H1 (cell line): ENCODE measurements at places on chromosomes 7 and 10.

DNA sequence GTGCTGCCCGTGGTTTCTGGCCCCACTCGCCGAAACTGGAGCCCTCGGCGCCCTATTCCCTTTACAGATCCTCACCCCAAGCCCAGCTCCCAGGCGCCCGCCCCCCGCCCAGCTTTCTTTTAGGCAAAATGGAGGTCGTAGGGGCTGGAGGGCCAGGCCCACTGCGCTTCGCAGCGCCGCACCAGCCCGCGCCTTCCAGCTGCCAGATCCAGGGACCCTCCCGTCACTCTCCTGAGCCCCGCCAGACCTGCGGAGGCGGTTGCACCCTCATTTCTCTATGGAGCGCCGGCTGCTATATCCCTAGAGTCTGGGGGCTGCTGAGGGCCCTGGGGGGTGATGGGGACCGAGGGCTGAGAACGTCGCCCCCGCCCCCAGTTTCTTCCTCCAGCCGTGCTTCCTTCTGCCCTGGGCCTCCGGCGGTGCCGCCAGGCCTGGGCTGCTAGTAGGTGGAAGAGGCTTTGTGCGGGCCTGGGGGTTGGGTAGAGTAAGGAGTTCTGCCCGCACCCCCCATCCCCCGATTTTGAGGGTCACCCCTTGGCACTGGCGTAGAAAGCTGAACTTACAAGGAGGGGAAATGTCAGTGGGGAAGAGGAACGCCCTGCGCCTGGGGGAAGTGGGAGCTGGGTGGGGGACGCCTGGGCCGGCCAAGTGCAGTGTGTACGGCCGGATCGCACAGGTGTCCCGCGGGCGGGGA lies 1.0 kb downstream of the GNB2 start:
- DNase-seq, result peak; percentile 69

GRCh38 chr10:3068968-3069737 lies 1.8 kb downstream of the PFKP start:
- DNase-seq, result no peak

GRCh38 chr10:126208726-126209302 lies 179.5 kb downstream of the ADAM12 start:
- DNase-seq, result no peak

GRCh38 chr7:95318501-95319100 lies 5.7 kb downstream of the PON1 start:
- DNase-seq, result no peak

GRCh38 chr7:91314591-91315323 lies 50.5 kb downstream of the FZD1 start:
- no peak for DNase-seq

DNA sequence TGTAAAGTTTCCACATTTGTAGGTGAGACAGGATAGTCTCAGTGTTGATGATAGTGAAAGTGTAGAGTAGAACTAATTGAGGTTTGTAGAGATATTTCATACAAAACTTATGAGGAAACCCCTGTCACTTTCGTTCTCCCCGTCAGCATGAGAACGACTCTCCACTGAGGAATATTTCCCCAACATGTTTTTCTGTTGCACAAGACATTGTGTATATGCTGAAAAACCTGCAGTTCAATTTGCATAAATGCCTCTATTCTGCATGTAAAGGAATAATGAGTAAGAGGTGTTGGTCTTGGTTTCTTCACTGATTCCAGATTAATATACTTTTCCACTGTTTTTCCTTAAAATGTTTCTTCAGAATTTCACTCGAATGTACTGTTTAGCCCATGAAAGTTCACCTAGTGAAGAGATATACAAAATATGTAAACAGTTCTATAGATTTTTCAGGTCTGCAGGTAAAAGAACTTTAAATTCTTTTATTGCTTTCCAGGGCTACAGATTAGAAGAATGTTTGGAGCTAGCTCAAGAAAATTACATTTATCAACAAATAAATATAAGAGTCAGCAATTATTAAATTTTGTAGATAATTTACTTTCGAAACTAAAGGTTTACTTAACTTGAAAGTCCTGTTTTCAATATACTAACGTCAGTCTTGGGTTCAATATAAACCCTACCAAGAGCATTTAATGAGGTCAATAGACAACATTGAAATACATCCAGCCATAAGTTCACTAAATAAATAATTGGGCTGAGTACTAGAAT lies 37.2 kb downstream of the HEPACAM2 start:
- no peak for DNase-seq

- DNase-seq, result no peak
Measured at GRCh38 chr10:62073429-62073828, 171.9 kb downstream of the ARID5B start.

DNA sequence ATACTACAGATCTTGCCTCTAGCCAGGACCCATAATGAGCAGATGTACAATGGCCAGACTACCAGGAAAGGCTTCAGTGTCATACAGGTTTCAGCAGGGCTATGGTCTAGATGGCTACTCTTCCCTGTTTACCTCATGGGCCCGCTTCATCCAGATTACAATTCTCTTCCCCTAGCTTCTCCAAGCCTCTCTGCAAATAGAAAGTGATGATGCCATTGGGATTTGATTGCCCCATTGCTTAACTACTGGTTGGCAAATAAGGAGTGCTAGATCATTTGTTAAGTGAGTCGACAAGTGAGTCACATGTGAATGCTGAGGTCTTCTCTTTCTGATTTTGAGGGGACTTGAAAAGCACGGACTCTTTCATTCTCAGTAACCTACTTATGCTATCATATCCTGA lies 361.5 kb upstream of the LRRTM3 start:
- no peak for DNase-seq

GRCh38 chr10:91046869-91047268 lies 126.0 kb upstream of the ANKRD1 start:
- DNase-seq, result no peak

DNA sequence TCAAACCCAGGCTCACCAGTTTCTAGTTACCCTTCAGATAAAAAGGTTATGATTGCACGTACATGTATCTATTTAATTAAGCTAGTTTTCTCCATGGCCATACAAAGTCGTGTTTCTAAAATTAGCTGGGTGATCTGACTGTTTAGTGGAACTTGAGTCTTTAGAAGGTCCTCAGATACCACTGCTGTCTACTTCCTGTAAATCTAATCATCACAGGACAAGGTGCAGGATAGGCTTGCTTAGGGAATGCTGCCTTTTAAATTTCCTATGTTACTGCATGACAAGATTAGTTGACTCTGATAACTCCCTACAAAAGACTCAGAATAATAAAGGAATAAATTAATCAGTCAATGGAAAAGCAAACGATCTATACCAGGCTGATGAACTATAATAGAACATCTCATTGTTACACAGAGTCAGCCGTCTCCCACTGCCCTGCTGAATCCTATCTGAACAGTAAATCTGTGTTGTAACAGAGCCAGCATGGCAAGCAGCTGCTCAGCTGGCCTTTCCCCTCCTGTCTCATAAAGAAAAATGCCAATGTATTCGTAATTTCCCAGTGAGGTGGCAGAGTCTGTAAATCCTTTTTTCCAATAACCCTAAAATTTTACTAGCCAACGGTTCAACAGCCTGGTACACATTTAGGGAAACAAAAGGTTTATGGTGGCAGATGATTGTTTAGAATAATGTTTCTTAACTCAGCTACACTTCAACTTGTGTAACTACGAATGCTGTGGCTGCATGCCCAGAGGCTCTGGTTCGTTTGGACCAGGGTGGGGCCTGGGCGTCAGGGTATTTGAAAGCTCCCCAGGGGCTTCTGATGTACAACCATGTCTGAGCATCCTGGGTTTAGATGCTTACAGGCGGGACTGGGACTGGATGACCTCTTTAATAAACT lies 318.0 kb downstream of the PAXIP1 start:
- DNase-seq, result no peak

DNA sequence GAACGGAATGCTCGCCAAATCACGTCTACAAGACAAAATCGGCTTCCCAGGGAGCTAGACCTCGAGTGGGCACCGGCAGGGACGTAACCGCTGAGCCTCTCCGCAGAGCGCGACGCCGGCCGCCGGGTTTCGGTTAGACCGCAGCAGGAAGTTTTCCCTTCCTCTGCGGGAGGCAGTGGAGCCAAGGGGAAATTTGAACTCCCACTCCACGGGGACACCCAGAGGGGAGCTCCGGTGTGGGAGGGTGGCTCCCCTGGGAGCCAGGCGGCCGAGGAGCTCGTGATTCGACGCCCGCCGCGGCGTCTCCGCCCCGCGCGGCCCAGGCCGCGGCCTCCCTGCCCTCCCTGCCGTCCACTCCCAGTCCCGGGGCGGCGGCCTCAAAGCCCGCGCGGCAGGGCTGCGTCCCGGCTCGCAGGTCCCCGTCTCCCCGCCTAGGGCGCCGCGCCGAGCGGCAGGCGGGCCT lies 426 bp downstream of the SYPL1 start:
- no peak for DNase-seq

DNA sequence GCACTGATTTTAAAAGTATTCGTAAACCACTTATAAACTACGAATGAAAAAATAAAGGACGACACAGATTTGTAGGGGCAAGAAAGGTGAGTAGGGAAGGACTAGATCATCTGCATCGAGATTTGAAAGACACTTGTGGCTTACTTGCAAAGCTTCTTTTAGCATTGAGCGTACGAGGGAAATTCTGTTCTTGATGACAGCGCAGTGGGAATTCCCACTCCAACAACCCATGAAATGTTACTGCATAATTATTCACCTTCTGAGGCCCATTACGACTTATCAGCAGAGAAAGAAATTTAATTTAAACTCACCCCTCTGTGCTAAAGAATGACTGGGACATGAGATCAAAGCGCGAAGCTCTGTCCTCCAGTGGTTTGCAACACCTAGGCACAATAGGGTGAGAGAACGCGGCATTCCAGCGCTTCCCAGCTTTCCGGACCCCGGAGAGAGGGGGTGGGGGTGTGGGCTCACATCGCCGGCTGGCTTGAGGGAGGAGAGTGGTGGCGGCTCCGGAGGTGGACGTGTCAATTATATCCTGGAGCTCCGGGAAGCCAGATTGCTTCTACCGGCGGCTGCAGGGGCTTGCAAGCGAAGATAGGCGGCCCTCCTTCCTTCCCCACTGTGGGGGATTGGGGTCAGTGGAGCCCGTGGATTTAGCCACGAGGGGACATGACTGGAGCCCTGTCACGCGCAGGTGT lies 10.3 kb downstream of the SP8 start:
- no peak for DNase-seq

- no peak for DNase-seq
Measured at GRCh38 chr7:22728401-22729029, 1.5 kb downstream of the IL6 start.

DNA sequence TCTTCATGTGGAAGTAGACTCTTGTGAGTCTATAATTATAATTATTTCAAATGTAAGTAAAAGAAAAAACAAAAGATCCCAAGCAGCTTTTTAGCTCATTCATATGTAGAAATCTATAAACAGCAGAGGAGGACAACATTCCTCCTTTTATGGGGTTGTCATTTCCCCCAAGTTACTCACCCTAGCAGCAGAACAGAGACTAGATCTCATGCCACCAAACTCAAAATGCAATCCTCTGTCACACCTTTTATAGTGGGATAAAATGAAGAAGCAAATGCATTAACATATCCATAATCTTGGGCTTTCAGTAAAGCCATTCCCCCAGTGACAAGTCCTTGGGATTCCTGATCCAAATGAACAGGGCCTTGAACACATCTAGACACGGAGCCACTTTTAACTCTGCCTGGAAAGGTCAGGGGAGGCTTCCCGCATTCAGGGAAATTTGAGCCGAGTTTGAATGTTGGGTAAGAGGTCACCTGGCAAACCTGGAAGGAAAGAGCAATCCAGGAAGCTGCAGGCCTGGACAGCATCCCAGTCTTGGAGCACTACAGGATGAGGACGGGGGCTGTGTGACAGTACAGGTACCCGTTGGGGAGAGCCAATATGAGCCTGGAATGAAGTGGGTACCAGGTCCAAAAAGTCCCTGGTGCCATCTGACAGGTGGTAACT lies 76.4 kb downstream of the DOCK4 start:
- no peak for DNase-seq

- no peak for DNase-seq
Measured at GRCh38 chr10:35642035-35642792, at the start of gene FZD8. Gene FZD8, minus strand, starts transcription at chr10:35642296. Its CDS starts 867 bp downstream, at chr10:35641429.

- no peak for DNase-seq
Measured at GRCh38 chr10:131921184-131921583, 20.4 kb downstream of the PPP2R2D start.

DNA sequence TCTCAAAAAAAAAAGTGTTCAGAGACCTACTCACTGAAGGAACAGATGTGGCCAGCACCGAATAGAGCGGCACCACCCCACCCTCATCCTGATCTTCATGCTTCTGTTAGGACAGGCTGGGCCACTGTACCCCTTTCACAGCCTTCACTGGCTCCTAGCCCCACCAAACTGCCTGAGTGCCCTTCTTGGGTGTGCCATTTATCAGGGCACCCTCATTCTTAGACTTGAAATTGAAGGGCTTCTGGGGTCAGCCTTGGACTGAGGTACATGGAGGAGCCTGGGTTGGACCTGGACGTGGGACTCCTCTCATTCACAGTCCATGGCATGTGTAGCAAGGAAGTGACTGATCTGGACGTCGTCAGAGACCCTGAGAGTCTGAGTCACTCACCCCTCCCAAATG lies 190.3 kb downstream of the COBL start:
- peak; percentile 8 for DNase-seq

- no peak for DNase-seq
Measured at GRCh38 chr10:15365692-15366091, 5.4 kb downstream of the FAM171A1 start.

DNA sequence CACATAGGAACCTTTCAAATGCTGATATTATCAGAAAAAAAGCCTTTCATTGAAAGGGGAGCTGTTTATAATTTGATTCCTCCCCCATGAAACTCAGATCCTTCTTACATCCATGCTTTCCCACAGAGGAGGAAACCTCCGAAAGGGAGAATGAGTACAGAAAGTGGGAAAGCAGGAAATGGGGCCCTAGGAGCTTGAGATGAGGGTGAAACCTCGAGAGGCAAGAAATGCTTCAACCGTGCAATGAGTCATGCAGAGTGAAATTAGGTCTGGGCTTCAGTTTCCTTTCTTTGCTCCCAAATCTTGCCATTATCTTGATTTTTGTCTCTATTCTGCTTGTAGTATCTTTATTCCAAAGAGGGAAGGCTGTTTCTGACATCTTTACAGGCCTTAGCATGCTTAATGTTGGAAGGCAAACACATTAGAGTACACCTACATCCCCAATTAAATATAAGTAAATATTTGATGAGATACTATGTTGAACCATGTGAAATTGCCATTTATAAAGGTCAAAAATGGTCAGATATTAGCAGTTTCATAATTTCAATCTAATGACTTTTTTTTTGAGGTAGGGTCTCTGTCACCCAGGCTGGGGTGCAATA lies 79.1 kb downstream of the NAMPT start:
- no peak for DNase-seq

DNA sequence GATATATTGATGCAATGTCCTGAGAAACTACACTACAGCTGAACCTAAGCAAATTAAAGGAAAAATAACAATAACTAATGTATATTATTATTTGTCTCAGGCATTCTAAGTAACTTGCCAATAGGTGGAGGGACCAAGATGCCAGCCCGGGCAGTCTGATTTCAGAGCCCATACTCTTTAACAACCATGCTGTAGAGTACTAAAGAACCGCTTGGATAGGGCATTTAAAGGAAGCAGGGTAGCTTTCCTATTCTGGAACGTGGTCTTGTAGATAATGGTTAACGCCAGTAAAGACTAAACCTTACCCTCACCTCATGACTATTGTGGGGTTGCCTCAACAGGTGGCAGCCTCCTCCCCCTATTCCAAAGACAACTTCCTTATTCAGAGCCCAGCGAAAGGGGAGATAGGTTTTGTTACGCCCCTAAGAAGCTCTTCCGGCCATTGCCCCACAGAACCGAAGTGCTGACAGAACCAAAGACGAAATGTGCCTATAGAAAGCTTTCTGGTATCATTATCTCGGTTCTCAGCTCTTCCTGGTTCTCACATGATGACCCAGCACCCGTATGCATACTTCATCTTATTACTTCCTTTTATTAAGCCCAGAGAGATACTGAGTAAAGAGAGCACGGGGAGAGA lies 707 bp upstream of the C1GALT1 start:
- DNase-seq, result no peak

GRCh38 chr10:88120599-88121333 lies 257.3 kb downstream of the PTEN start:
- no peak for DNase-seq
